ENCODE measurements at places on chromosomes 4 and X.

DNA sequence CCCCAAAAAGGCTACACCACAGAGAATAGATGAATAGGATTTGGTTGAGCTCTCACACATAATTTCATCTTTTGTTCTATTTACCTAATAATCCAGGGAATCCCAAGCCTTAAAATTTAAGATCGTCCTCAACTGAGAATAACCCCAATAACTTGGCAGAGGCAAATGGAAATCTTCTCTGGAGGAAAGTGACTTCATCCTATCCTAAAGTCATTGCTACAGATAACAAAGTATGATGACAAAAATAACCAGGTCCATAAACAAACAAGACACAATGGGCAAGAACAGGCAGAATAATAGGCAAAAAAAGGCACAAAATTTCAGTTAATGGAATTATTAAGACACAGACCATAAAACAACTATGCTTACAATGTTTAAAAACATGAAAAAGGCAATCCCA, 177.3 kb upstream of the STK26 start:
- no peak for DNase-seq

DNA sequence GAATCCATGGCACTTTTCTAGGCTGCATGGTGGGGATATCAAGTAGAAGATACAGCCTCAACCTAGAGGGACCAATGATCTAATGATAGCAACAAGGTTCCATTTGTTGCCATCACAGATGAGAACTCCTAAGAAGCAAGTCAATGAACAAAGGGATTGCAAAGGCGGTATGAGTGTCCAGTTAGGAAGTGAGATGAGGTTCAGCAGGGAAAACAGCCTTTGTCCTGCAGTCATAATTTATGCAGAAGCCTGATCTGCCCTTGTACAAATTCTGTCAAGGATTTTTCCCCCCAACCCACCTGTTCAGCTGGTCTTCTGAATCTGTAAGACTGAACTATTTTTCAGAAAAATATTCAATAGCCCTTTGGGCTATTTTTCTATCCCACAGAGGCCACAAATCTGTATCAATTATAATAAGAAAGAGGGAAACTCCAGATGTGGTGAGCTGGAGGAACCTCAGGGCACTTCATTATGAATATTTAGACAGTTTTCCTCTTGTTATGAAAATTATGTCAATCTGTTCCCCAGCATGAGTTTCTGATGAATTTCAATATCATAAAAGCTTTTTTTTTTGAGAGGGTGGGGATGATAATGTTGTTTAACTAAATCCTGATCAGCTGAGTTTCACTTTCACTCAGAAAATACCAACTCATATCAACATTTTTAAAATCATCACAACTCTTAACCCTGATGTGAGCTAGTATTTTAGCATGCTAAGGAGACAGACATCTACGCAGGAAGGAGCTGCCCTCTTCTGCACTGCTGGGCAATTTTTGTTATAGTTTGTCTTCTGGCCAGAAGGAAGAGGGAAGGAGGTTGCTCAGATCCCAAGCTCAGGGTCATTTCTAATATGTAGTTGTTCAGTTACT, 127.2 kb upstream of the MAP3K15 start:
- no peak for DNase-seq

- DNase-seq, result no peak
These were observed 285.0 kb downstream of the SPANXN1 start for GRCh38 chrX:145532176-145532780.

DNA sequence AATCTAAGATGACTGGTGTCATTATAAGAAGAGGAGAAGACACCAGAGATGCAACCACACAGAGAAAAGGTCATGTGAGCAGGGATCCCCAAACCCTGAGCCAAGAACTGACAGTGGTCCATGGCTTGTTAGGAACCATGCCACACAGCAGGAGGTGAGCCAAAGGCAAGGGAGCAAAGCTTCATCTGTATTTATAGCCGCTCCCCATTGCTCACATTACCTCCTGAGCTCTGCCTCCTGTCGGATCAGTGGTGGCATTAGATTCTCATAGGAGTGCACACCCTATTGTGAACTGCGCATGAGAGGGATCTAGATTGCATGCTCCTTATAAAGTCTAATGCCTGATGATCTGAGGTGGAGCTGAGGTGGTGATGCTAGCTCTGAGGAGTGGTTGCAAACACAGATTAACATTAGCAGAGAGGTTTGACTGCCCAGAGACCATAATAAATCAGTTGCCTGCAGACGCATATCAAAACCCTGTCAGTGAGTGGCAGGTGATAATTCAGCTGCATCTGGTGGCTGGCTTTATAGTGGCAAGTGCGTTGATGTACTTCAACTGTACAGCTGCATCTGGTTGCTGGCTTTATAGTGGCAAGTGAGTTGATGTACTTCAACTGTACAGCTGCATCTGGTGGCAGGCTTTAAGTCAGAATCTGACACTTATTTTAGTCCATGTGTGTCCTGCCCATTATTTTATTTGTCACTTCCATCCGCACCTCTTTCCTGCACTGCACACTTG, 19.8 kb upstream of the CXCL2 start:
- DNase-seq, result no peak

All from activated CD4-positive, alpha-beta T cell treated with anti-CD3 and anti-CD28 coated beads, Interleukin-2, amount 50 U/mL, for 1 hour (primary cell).